ENCODE measurements at places on chromosomes 13 and 19. TPM values are rescaled to one million over a fixed set of nuclear protein-coding genes. Genes with fewer than 3 reads are reported as not detected.

SIGLEC10 gene
- not detected for total RNA-seq

ACER1 gene
- not detected for total RNA-seq

ZNF529 gene
- 7.0 TPM for total RNA-seq

URAD gene
- not detected for total RNA-seq

ACP7 gene
- 0.12 TPM for total RNA-seq

GARIN5A gene
- total RNA-seq: 0.26 TPM

PODNL1 gene
- total RNA-seq: 0.87 TPM

FCER2 gene
- not detected for total RNA-seq

CYP4F22 gene
- not detected for total RNA-seq

COMMD6 gene
- 39.8 TPM for total RNA-seq

CDC42EP5 gene
- total RNA-seq: 23.9 TPM

CLEC17A gene
- total RNA-seq: 0.06 TPM

IGSF23 gene
- total RNA-seq: not detected

FXYD7 gene
- not detected for total RNA-seq

Data from aortic smooth muscle cell (primary cell).